ENCODE measurements at places on chromosomes 7 and 10. TPM values are rescaled to one million over a fixed set of nuclear protein-coding genes. Genes with fewer than 3 reads are reported as not detected.

The HIP1 gene
- total RNA-seq = 23.8 TPM

The LRIT1 gene
- not detected for total RNA-seq

The NME8 gene
- not detected for total RNA-seq

The HYAL4 gene
- 2.8 TPM for total RNA-seq

The TMEM225B gene
- 2.6 TPM for total RNA-seq

The LIPM gene
- total RNA-seq = 34.9 TPM

The CADPS2 gene
- 3.9 TPM for total RNA-seq

The SHLD2 gene
- 22.5 TPM for total RNA-seq

The CRTAC1 gene
- 1.3 TPM for total RNA-seq

The STEAP4 gene
- total RNA-seq = 19.3 TPM

The COX19 gene
- total RNA-seq = 13.3 TPM

The CHRM2 gene
- total RNA-seq = not detected

The IFIT5 gene
- total RNA-seq = 8.2 TPM

The ZNF365 gene
- total RNA-seq = 1.6 TPM

The IKZF1 gene
- 5.1 TPM for total RNA-seq

The SLC13A1 gene
- not detected for total RNA-seq

The ECD gene
- total RNA-seq = 43.9 TPM

The TRIM56 gene
- total RNA-seq = 22.7 TPM

The VWDE gene
- total RNA-seq = 0.26 TPM

The CPA2 gene
- not detected for total RNA-seq

The RALA gene
- 24.1 TPM for total RNA-seq

The SYT15B gene
- 2.6 TPM for total RNA-seq

The GPRIN2 gene
- total RNA-seq = 32.8 TPM

The GJD4 gene
- not detected for total RNA-seq

The FUOM gene
- total RNA-seq = 10.4 TPM

The C10orf53 gene
- not detected for total RNA-seq

The SNX10 gene
- 1.9 TPM for total RNA-seq

The TACR2 gene
- 0.73 TPM for total RNA-seq

The CLDN12 gene
- total RNA-seq = 17.1 TPM

The SPAG6 gene
- total RNA-seq = not detected

The BLNK gene
- total RNA-seq = 9.7 TPM

The BICC1 gene
- 3.4 TPM for total RNA-seq

The WEE2 gene
- not detected for total RNA-seq

The IFIT1B gene
- total RNA-seq = not detected

The GRM8 gene
- total RNA-seq = not detected

The DGKB gene
- total RNA-seq = 0.30 TPM

The ASZ1 gene
- total RNA-seq = not detected

The TEX47 gene
- total RNA-seq = not detected

The PRLHR gene
- not detected for total RNA-seq

The AGR2 gene
- total RNA-seq = not detected

The MBL2 gene
- not detected for total RNA-seq

The HTR7 gene
- 0.59 TPM for total RNA-seq

The NPY4R2 gene
- 0.39 TPM for total RNA-seq

The RNF148 gene
- 2.0 TPM for total RNA-seq

The CLCN1 gene
- total RNA-seq = not detected

The TRIM50 gene
- total RNA-seq = not detected

The GRID1 gene
- 1.9 TPM for total RNA-seq

The MRLN gene
- total RNA-seq = not detected

The CDK6 gene
- total RNA-seq = 79.1 TPM

The SSC4D gene
- not detected for total RNA-seq
